ENCODE measurements at places on chromosomes 11 and 22.
A peak's percentile ranks its signal among the peaks of the same experiment; 100 is the strongest.

DNA sequence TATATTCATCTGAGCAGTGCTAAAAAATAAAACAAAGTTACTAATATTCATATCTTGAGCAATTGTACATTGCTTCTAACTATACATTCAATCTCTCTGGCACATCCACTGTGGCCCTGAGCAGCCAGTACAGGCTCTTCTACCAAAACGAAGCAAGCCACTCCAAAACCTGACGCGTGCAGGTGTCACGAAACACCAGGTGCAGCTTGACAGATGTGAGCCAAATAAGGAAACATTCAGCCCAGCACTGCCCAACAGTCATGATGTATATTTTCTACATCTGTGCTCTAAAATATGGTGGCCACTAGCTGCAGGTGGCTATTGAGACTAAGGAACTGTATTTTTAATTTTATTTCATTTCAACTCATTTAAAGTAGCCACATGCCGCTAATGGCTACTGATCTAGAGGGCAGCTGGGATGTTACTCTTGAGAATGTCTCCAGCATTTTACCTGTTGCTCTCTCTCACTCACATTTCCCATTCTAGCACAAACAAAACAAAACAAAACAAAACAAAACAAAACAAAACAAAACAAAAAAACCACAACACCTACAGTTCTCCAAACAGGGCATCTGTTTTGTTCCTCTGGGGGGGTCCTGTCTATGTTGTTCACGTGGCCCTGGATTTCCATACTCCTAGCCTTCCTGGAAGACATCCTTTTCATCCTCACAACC lies 77.7 kb downstream of the LARGE1 start:
- no peak for DNase-seq

DNA sequence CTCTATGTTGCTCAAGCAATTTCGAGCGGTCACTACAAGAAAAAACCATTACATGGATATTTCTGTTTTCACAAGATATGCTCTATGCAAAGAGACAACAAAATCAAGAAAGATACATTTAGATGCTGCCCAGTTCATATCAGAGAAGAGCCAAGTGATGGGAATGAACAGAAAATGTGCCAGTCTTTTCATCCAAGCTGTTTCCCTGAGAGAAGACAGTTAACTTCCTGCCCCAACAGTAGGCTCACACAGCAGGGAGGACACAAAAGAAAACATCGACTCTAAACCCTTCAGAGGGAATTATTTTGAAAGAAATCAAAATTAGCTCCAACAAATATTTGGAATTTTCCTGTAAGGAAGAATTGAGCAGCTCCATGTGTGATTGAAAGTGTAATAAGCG lies 11.6 kb downstream of the JAML start:
- no peak for DNase-seq

DNA sequence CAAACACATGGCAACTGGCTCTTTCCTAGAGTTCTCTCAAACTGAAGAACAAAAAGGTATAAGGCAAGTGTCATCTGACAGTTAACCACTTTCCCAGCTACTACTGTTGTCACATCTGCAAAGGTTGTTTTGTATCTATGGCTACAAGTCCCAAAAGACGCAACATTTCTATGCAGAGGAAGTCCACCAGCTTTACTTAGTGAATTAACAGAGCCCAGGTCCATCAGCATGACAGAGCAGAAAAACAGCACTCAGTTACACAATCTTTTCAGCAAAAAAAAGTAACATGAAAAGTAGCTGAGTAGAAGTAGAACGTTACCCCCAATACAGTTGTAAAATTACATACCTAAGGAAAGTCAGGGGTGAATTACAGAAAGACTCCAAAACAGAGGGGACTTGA lies 12.1 kb downstream of the CPSF7 start:
- DNase-seq, result no peak

GRCh38 chr22:28981818-28982499 lies 79.7 kb downstream of the C22orf31 start:
- no peak for DNase-seq

GRCh38 chr11:47018637-47019036 lies 82.1 kb downstream of the CSTPP1 start:
- DNase-seq, result no peak

GRCh38 chr11:29171360-29171950 lies 845.4 kb downstream of the KCNA4 start:
- DNase-seq, result no peak

GRCh38 chr11:64130618-64131017 lies 35.3 kb downstream of the MACROD1 start:
- no peak for DNase-seq

- no peak for DNase-seq
Measured at GRCh38 chr11:69518081-69518950, 36.9 kb downstream of the LINC01488 start.

DNA sequence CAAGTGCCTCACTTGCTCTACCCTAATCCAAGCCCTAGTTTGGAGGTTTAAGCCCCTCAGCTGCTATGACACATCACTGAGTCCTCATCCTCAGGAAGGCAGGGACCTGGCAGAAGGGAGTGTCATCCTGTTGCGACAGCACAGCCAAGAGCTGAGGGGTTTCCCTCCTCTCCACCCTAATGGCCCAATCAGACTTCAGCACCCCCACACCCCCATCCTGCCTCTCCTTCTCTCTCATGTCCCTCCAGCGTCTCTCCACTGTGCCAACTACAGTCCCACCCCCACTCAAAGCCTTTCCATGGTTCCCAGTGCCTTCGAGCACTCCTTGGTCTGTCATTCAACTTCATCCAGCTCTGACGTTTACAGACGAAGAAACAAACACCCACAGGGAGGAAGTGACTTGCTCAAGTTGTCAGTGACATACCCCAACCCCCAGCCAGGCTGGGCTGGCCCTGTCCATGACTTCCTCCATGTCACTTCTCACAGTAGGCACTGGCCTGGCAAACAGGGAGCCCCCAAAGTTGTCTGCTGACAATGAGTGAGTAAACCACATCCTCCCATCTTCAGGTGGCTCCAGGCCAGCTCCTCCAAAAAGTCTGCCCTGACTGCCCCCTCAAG lies 15.6 kb downstream of the ARAP1 start:
- no peak for DNase-seq

DNA sequence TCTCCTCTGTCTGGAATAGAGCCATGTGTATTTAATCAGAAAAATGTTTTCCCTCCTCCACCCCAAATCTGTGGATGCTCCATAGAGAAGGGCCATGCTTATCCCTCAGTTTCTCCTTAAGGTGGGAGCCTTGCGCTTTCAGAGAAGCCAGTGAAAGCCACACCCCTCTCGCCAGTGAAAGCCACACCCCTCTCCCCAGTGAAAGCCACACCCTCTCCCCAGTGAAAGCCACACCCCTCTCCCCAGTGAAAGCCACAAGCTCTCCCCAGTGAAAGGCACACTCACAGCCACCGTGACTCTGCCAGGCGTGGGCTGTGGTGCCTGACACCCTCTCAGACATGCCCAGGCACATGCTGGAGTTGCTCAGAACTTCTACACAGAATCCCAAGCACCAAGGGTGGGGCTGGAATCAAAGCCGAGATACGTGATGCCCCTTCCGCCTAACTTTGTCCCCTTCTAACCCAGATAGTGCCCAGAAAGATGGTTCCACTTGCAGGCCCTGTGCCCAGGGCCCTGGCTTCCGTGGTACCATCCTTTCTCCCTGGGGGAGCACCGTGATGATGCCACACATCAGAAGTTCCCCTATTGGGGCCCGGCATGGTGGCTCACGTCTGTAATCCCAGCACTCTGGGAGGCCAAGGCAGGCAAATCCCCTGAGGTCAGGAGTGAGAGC lies 16.5 kb upstream of the PRR5 start:
- no peak for DNase-seq

DNA sequence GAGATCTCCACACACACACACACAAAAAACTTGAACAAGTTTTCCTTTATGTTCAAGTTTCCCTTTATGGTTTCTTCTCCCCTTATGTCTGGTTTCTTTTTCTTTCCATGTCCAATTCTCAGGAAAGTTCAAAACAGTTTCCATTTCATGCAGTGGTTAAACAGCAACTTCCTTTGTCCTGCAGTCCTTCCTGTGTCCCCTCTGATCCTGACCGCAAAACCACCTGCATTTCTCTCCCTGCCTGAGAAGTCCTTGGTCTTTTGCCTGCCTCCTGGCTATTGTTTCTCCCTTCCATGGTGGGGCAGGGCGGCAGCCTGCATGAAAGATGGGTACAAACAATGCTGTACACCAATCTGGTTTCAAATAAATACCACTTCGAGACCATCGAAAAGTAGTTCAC lies 58.3 kb upstream of the SORL1 start:
- DNase-seq, result no peak

GRCh38 chr11:130478881-130479280 lies 30.4 kb downstream of the ADAMTS15 start:
- DNase-seq, result no peak

- peak; percentile 18 for DNase-seq
Measured at GRCh38 chr11:73652046-73652730, 5.8 kb downstream of the PLEKHB1 start.

DNA sequence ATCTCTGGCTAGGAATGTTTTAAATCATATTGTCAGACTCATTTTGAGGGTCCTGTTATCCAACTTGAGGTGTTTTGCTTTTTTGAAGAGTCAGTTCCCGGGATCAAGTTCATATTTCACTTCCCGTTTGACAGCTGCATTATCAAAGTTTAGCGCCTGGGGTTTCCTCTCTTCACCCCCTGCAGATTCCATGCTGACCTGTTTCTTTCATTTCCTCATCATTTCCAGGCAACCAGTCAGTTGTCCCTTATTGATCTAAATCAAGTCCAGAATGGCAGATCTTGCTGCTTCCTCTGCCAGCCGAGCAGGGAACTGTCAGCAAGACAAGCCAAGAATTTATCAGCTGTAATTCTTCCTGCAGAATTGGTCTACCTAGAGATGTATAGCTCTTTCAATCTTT lies 197.6 kb upstream of the SYN3 start:
- DNase-seq, result no peak

GRCh38 chr22:38523479-38523878 lies 17.4 kb upstream of the DDX17 start:
- DNase-seq, result no peak

- DNase-seq, result no peak
Measured at GRCh38 chr11:690738-691633, 4.0 kb downstream of the DEAF1 start.

DNA sequence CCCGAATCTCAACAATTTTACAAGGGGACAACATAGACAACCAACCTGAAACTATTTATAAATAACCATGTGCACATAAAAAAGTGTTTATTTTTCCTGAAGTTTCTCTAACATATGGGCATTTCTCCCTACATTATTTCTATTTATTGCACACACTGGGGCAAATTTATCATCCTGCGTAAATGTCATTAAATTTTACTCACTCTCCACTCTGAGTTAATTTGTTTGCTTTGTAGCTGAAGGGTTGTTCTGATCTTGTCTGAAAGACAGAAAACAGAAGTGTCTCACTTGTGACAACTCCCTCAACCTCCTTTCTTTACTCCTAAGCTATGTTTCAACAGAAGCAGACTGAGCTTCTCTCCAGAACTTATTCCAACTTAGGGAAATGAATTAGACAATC lies 194.2 kb downstream of the HIPK3 start:
- DNase-seq, result no peak

- no peak for DNase-seq
Measured at GRCh38 chr11:124831897-124832296, 31.7 kb upstream of the MSANTD2 start.

DNA sequence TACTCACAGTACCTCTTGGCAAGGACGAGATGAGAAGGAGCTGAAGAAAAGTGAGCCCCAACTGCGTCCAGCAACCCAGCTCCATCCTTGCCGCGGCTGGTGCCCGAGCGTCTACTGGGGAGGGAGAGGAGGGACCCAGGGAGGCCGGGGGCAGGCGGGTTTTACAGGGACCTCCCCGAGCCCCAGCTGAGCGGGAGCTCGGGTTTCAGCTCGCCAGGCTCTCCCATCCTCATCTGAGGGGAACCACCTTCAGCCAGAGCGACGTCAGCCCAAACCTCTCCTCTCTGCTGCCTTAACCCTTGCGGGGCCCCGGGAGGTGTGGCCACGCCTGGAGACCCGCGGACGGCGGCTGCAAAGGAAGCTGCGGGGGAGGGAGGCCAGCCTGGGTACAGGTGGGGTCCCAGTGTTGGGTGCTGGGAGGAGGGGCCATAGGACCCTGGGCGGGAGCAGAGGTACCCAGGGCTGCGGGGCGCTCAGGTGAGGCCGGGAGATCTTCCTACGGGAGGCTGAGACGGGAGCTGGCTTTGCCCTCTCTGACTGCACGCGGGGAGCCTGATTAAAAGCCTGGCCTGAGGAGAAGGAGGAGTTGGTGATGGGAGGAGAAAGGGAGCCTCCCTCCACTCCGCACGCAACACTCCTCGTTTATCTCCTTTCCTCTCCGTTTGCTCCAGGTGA lies at the start of gene PAMR1:
TSS of gene PAMR1 (minus strand) at position 116 of the 675 bp plus-strand sequence. CDS start at position 85, 31 bp downstream.
- peak; percentile 51 for DNase-seq

DNA sequence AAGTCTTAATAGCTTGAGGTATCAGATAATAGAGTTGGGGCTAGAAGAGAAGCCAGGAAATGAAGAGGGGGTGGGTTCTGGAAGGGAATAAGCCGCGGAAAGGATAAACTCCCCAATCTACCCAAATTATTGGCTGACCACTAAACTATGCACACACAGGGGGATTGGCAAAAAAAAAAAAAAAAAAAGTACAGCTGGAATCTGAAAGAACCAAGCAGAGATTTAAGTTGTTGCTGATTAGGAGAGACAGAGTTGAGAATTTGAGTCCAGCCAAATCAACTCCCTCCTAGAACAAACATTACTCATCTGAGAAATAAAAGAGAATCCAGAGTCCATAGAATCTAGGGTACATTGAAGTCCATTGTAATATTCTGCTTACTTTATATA lies 134.9 kb downstream of the CCDC81 start:
- no peak for DNase-seq

- peak; percentile 61 for DNase-seq
Measured at GRCh38 chr11:33701302-33702230, 940 bp upstream of the C11orf91 start.
